ENCODE measurements at places on chromosomes 11 and 22.

GRCh38 chr22:36419912-36420882 is 32.4 kb upstream of the MYH9 start:
- no peak for DNase-seq

GRCh38 chr11:122874991-122875390 is 7.6 kb upstream of the JHY start:
- no peak for DNase-seq

DNA sequence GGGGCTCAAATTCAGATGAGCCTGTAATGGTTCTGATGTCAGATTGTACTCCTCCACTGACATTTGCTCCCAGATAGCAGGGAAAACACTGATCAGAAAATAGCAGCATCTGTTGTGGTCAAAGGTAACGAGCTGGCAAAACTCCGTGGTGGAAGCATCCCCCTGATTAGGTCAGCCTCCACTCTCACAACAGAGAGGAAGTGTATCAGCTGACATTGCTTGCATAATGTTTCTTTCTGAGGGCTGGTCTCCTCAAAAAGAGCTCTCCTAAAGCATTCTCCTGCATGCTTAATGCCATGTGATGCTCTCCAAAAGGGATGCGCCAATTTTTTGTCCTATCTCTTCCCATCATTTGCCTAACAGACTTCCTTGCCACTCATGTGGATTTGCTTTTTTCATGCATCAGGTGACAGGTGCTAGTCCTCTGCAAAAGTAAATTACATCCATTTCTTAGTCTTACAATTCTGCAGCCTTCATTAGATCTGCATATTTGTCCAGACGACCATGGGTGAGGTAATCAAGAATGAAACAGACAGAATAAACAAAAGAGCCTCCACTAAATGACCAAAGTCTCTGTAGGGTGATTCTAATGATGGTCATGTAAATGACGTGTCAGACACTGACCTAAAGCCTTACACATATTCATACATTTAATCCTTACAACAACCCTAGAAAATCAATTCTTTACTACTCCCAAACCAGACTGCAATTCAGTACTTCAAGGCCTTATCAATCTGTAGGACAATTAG is 6.4 kb upstream of the TENM4 start:
- DNase-seq: no peak

DNA sequence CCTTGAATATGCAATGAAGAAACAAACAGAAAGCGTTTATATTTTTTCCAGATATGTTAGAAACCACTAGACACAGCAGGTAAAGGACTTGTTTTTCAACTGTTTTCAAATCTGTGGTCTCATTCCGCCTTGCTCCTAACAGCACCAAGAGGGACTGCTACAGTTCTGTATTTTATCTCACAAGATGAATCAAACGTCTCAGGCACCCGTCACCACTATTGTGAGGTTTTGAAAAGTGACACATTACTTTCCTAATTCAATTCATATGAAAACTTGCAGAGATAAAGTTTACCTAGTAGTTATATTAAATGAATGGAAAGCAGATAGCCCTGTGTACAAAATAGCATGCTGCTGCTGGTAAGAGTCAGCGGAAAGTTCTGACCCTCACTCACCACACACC is 386.3 kb downstream of the ETS1 start:
- no peak for DNase-seq

GRCh38 chr22:28989035-28989464 is 72.6 kb downstream of the C22orf31 start:
- no peak for DNase-seq

GRCh38 chr22:32226326-32227104 is 21.6 kb upstream of the RFPL2 start:
- no peak for DNase-seq
